ENCODE measurements at places on chromosomes 2 and 18.

- DNase-seq, result no peak
Measured at GRCh38 chr2:99153921-99154604, 679 bp downstream of the TSGA10 start.

DNA sequence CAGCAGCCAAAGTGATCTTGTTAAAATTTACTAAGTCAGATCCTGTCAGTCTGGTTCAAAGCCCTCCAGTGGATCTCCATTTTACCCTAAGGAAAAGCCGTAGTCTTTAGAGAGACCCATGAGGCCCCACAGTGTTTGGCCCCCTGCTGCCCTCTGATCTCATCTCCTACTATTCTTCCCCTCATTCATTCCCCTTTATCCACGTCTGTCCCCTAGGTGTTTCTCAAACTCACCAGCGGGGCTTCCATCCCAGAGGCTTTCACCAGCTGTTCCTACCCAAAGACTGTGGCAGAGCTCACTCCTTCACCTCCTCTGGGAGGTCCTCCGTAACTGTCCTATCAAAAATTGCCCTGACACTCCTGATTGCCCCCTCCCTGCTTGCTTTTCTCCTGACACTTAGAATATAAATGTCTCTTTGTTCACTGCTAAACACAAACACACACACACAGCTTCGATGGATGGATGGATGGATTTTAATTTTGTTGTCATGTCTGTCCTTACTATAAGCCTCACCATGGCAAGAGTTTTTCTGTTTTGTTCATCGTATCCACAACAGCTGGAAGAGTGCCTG, 26.1 kb downstream of the LIMS1 start:
- DNase-seq, result peak; percentile 28

GRCh38 chr2:239917125-239917956, 107.8 kb downstream of the NDUFA10 start:
- no peak for DNase-seq

DNA sequence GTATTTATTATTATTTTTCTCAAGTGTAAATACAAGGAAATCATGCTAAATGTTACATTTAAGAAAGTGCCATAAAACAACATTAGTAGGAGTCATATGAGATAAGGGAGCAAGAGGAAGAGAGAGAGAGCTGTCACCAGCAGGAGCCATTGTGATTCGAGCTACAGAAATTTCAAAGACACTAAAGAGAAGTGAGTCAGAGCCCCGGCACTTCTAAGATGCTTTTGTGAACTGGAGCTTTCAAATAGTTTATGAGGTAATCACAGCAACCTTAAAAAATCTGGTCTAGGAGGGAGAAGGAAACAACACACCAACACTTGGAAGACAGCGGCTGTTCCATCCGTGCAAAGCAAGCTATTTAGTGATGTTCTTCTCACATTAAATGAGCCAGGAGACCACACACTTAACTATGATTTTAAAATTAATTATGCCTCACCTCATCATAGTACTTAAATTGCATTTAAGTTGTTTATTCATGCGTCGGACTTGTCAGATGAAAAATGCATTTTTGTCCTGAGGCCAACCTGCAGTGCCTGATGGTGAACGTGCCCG, 382.7 kb upstream of the SALL3 start:
- DNase-seq, result no peak

DNA sequence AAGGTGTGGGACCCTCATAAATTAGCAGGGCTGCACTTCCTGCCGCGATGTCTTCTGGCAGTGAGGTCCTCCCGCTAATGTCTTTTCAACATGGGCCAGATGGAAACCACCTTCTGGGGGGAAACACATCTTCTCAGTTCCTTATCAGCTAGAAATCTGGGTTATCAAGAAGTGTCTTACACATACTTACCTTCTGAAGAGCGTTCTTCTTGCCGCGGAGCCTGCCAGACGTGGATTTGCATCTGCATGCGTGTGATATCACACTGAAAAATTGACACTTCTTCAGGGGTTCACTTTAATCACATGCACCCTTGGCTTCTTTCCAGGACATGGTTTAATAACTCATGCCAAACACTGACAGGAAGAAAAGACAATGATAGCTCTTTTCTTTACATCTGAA, 163.5 kb upstream of the SOX11 start:
- no peak for DNase-seq
